ENCODE measurements at places on chromosomes 5 and 9. TPM values are rescaled to one million over a fixed set of nuclear protein-coding genes. Genes with fewer than 3 reads are reported as not detected.

Gene PRKAA1
- total RNA-seq, result 94.9 TPM

Gene CARTPT
- not detected for total RNA-seq

Gene NUTM2F
- total RNA-seq, result not detected

Gene PCA3
- total RNA-seq, result not detected

Gene IL11RA
- total RNA-seq, result 16.8 TPM

Gene RANBP3L
- not detected for total RNA-seq

- no peak overlapping the region for H3K27ac ChIP-seq
- no peak for DNase-seq
- no peaks in the 10 kb centered on the region for H3K27me3 ChIP-seq
- peaks cover 4% of the 10 kb centered on the region for H3K36me3 ChIP-seq
These were observed 261.0 kb upstream of the CDH6 start for GRCh38 chr5:30932273-30933017.

- no peak overlapping the region for H3K27ac ChIP-seq
- no peak overlapping the region for H3K4me3 ChIP-seq
- H3K36me3 ChIP-seq, result peaks cover 13% of the 10 kb centered on the region
- H3K4me1 ChIP-seq, result peaks cover 11% of the 10 kb centered on the region
- H3K27me3 ChIP-seq, result peaks cover 36% of the 10 kb centered on the region
These were observed 3.7 kb downstream of the NPR3 start for GRCh38 chr5:32714836-32715235.

DNA sequence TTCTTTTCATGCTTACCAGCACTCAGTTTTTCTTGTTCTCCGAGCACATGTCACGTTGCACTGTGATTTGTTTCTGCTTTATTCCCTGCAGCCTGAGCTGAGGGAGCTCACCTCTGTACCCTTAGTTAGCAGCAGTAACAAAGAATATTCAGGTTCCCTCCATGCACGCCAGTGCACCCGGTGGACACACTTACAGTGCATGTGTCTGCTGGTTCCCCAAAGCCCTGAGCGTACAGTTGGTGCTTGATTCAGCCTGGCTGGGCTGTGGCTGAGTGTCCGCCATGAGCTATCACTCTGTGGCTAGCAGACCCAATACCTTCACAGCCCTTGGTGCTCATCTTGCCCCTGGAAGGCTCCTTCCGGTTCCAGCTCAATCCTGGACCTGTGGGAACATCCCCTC, 93.5 kb downstream of the MVB12B start:
- no peaks in the 10 kb centered on the region for H3K36me3 ChIP-seq
- H3K4me3 ChIP-seq, result no peak overlapping the region
- no peak overlapping the region for H3K27ac ChIP-seq
- H3K27me3 ChIP-seq, result no peaks in the 10 kb centered on the region

DNA sequence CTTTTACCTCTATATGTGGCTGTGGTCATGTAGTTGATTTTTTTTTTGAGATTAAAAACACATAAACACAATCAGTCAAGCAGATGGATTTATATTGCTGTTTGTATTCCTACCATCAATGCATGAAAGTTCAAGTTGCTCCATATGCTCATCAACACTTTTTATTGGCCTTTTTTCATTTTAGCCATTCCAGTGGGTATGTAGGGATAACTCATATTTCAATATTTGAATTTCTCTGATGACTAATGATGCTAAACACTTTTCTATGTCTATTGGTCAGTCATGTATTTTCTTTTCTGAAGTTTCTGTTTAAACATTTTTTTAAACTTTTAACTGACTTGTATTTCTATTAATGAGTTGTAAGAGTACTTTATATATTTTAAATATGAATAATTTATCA, 445.4 kb upstream of the RGMB start:
- H3K4me3 ChIP-seq, result no peak overlapping the region
- H3K27me3 ChIP-seq, result no peaks in the 10 kb centered on the region
